ENCODE measurements at places on chromosomes 7 and 10.

- no peak overlapping the region for H3K27ac ChIP-seq
- no peak for DNase-seq
- H3K27me3 ChIP-seq, result no peaks in the 10 kb centered on the region
- no peak overlapping the region for H3K4me3 ChIP-seq
- no peaks in the 10 kb centered on the region for H3K36me3 ChIP-seq
- no peaks in the 10 kb centered on the region for H3K4me1 ChIP-seq
These were observed 62.7 kb upstream of the CARD11 start for GRCh38 chr7:3106361-3106826.

- peak overlapping the region; percentile 10 for H3K27ac ChIP-seq
- peaks cover 3% of the 10 kb centered on the region for H3K4me1 ChIP-seq
These were observed 434.7 kb upstream of the C7orf33 start for GRCh38 chr7:148155826-148156225.

DNA sequence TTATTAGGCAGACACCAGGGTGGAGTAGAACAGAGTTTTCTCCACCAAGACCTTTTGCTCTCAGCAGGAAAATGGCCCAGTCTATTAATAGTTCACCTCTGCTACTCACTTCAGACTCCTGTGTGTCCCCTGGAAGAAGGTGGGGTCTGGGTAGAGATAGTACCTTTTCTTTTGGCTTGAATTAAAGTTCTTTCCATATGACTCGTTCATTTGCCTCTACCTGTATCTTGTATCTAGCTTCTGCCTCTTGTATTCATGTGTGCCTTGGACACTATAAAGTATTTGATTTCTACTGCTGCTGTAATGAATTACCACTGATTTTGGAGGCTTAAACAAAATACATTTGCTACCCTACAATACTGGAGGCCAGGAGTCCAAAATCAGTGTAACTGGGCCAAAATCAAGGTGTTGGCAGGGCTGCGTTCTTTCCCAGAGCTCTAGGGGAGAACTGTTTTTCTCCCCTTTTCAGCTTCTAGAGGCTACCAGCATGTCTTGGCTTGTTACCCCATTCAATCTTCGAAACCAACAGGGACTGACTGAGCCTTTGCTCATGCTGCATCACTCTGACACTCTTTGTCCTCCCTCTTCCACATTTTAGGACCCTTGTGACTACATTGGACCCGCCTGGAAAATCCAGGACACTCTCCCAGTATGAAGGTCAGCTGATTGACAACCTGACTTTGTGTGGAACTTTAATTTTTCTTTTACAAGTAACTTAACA lies 155.6 kb upstream of the PRSS58 start:
- no peak overlapping the region for H3K4me3 ChIP-seq
- no peaks in the 10 kb centered on the region for H3K27me3 ChIP-seq
- no peak for DNase-seq
- no peaks in the 10 kb centered on the region for H3K4me1 ChIP-seq
- H3K27ac ChIP-seq, result no peak overlapping the region

DNA sequence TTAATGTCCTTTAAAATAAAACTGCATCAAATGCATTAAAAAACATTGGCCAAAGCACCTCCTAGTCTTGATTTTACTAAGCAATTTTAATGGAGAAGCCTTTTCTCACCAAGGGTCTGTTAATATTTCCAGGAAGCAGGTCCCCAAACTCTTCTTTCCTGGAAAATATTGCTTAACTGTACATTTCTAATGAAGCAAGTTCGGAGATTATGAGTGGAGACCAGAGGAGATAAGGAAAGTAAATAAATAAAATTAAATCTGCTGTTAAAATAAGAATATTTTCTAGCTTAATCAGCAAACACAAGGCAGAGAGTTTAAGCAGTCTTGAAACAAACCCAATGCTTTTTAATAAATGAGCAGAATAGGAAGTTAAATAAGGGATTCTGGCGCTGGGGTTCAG lies 322.4 kb downstream of the PTEN start:
- H3K4me3 ChIP-seq, result no peak overlapping the region
- no peak overlapping the region for H3K27ac ChIP-seq
- DNase-seq, result no peak

DNA sequence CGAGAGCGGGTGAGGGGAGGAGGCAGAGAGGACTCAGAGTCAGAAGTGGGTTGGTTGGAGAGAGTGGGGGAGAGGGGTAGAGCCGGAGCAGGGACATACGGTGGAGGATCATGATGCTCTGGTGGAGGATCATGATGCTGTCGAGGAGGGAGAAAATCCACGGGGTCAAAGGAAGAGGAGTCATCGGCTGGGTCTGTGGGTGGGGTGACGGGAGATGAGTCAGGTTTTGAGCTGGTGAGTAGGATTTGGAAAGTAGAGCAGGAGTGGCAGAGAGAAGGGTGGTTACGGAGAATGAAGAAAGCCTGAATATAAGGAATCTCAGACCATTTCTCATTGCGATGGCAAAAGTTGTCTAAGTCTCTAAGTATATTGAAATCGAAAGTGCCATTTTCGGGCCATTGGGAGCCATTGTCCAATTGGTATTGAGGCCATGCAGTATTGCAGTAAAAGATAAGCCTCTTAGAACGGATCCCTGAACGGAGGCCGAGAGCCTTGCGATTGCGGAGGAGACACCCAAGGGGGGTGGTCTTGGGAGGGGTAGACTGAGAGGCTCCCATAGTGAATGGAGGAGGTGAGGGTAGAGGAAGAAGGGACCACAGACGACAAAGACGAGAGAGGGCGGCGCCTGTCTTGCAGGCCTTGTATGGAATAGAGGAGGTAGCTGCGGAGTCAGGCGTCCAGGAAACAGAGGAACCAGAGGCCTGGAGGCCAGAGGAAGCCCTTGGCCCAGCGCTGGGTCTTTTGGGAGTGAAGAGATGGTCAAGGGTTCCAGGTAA lies 23.8 kb downstream of the SCIN start:
- no peak for DNase-seq
- no peak overlapping the region for H3K27ac ChIP-seq
- H3K36me3 ChIP-seq, result no peaks in the 10 kb centered on the region
- H3K4me1 ChIP-seq, result no peaks in the 10 kb centered on the region
- H3K4me3 ChIP-seq, result no peak overlapping the region
- no peaks in the 10 kb centered on the region for H3K27me3 ChIP-seq

DNA sequence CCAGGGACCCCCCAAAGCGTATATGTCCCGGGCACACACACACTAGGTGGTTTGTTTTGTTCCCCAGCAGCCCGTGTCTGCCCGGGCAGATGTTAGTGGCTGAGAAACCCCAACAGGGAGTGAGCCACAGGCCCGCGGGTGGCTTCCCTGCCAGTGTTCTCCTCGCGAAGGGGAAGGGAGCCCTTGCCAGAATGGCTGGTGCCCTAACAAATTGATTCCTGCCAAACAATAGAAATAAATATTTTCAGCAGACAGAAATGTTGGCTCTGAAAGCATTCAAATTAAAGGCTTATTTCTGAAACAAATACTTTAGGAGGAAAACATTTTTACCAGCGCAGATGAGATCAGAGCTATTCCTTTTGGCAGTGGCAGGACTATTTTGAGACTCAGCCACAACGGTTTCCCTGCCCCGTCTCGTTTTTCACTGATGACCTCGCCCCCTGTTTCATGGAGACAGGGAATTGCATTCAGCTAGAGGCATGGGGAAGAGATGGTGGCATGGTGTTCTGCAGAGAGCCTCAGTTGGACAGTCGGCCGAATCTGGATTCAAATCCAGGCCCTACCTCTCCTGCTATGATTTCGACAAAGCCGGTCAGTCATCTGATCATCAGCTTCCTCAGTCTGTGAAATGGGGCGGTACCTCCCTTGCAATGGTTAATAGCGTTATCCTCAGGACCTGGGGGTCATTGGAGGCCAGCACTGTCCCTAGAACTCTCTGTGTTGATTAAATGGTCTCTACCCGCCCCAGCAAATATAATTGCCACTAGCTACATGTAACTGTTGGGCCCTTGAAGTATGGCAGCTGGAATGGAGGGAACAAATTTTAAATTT lies 84.5 kb downstream of the CUX1 start:
- DNase-seq, result no peak
- H3K27me3 ChIP-seq, result no peaks in the 10 kb centered on the region
- H3K4me3 ChIP-seq, result no peak overlapping the region

- H3K27me3 ChIP-seq, result no peaks in the 10 kb centered on the region
- no peak overlapping the region for H3K4me3 ChIP-seq
- no peak for DNase-seq
- no peak overlapping the region for H3K27ac ChIP-seq
These were observed 44.9 kb upstream of the KCNMA1 start for GRCh38 chr10:77682393-77683087.

DNA sequence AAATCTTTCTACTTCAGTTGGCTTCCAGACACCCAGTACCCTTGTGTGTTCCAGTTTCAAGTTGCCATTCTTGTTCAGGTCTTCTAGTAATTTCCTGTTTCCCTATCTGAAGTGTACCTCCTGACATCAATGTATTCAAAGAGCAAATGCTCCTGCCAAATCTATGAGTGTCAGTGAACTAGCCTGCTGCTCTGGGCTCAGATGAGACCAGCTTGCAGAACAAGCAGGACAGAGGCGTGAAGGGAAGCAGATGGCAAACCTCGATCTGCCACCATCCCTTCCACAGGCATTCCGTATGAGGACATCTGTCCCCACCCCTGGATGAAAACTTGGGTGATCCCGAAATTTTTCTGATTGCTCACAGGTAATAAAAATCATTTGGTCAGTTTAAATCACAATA lies 4.4 kb upstream of the MPP7 start:
- no peak for DNase-seq
- H3K27me3 ChIP-seq, result no peaks in the 10 kb centered on the region
- no peaks in the 10 kb centered on the region for H3K36me3 ChIP-seq
- no peaks in the 10 kb centered on the region for H3K4me1 ChIP-seq
- no peak overlapping the region for H3K4me3 ChIP-seq

DNA sequence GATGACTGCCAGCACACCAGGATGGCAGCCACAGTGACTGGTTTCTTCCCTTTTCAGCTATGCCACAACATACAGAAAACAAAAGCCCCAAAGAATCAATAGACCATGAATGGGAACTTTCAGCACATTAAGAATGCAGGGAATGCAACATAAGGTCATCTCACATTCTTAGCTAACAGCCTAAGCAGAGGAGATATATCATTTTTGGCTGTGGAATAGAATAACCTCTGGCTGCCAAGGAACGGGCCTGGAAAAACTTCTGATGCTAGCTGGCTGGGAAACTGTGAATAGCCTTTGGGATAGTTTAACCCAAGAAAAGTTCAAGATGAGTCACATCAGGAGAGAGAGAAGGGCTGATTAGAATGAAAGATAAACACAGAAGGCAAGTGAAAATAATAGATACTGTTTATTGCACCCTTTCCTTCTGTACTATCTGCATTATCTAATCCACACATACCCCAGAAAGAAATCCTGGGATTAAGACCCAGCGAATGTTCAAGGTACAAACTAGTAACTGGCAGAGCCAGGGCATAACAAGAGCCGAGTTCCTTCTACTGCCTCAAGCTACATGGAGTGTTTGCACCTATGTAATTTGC lies 169.2 kb downstream of the SEMA3A start:
- DNase-seq, result no peak
- no peaks in the 10 kb centered on the region for H3K27me3 ChIP-seq
- no peaks in the 10 kb centered on the region for H3K36me3 ChIP-seq
- no peak overlapping the region for H3K27ac ChIP-seq
- H3K4me1 ChIP-seq, result no peaks in the 10 kb centered on the region

GRCh38 chr7:30403477-30403876 lies 75.1 kb downstream of the NOD1 start:
- H3K27ac ChIP-seq, result no peak overlapping the region
- no peak for DNase-seq
- no peak overlapping the region for H3K4me3 ChIP-seq
- no peaks in the 10 kb centered on the region for H3K4me1 ChIP-seq
- H3K27me3 ChIP-seq, result no peaks in the 10 kb centered on the region

GRCh38 chr10:44975431-44976331 lies 2.9 kb downstream of the DEPP1 start:
- H3K27ac ChIP-seq, result peak overlapping the region; percentile 89
- peak overlapping the region; percentile 66 for H3K4me3 ChIP-seq
- no peaks in the 10 kb centered on the region for H3K36me3 ChIP-seq
- DNase-seq, result peak; percentile 77

DNA sequence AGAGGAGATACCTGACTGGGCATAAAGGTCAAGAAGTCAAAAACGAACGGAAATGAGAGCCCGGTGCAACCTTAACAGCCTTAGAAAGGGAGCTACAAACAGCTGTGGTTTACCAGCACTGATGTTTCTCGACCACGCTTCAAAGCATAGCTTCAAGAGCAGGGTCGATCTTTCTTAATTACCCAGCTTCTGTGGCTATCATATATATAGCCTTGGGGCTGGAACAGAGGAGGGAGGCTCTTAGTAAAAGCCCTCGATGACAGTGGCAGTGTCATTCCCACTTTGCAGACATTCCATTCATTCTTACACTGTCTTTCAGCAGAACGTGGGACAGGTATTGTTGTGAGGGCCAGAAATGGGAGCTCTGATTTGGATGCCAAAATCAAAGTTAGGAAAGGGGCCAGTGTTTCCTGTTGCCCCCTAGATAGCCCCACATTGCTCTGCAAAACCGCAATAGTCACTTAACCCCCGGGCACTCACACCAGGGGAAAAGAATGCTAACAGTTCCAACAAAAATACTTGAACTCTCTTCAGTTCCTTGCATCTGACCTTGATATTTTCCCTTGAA lies 141.5 kb downstream of the MTPAP start:
- no peaks in the 10 kb centered on the region for H3K27me3 ChIP-seq
- no peak overlapping the region for H3K4me3 ChIP-seq
- H3K27ac ChIP-seq, result no peak overlapping the region
- H3K36me3 ChIP-seq, result no peaks in the 10 kb centered on the region
- H3K4me1 ChIP-seq, result no peaks in the 10 kb centered on the region
- no peak for DNase-seq

GRCh38 chr10:58920655-58921003 lies 255.8 kb upstream of the PHYHIPL start:
- no peaks in the 10 kb centered on the region for H3K4me1 ChIP-seq
- H3K4me3 ChIP-seq, result no peak overlapping the region
- DNase-seq, result no peak
- peak overlapping the region; percentile 51 for H3K27ac ChIP-seq
- no peaks in the 10 kb centered on the region for H3K27me3 ChIP-seq
- no peaks in the 10 kb centered on the region for H3K36me3 ChIP-seq

DNA sequence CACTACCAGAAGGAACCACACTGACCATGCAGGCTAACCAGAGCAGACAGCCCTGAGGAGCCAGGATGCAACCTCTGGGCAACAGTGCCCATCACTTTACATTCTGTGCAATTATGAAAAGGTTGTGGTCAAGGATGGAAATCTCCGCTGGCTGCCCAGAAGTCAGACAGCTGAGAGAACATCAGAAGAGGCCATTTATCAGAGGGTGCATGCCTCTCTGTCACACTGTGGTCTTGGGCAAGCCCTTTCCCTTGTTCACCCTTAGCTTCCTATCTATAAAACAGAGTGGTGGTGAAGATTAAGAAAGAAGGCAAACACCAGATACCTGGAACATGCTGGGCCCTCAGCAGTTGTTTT lies 120.7 kb upstream of the GDF10 start:
- no peak overlapping the region for H3K27ac ChIP-seq
- no peaks in the 10 kb centered on the region for H3K36me3 ChIP-seq
- no peak for DNase-seq
- no peaks in the 10 kb centered on the region for H3K4me1 ChIP-seq
- no peak overlapping the region for H3K4me3 ChIP-seq
